ENCODE measurements at places on chromosomes 3 and 15. TPM values are rescaled to one million over a fixed set of nuclear protein-coding genes. Genes with fewer than 3 reads are reported as not detected.

Gene C2CD4B
- not detected for total RNA-seq

GRCh38 chr3:49295489-49296058 is 18.5 kb upstream of the C3orf62 start:
- peak; percentile 49 for DNase-seq

DNA sequence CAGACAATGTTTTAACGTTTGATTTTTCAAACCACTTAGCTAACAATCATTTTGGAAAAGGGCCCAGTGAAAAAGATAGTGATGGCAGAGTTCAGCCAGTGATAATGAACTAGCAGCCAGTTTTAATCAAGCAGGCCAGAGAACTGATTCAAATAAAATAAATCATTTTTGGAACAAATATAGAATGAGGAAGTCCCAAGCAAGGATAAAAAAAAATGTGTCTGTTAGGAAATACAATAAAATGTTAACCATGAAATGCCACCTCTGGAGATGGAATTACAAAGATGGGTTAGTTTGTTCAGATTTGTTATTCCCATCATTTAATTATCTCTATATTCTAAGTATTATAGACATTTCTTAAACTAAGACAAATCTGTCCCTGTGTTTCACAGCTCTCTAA is 1.1 kb downstream of the HERC1 start:
- no peak for DNase-seq

Gene PCBP4
- total RNA-seq: 21.4 TPM

DNA sequence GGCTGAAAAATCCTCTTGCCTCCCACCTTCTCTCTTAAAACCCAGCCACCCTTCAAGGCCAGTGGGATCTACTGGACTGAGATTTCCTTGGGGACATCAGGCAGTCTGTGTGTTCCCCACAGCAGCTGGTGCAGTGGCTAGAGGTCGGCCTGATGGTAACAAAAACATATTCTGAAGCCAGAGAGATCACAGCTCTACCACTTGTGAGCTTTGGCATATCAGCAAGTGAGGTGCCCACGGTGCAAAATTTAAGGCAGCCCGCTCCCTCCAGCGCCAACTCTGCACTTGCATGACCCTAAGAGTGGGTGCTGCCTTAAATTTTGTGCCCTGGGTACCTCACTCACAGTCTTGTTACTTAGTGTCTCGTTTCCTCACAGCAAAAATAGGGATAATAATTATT is 97.2 kb downstream of the MESD start:
- no peak for DNase-seq

DNA sequence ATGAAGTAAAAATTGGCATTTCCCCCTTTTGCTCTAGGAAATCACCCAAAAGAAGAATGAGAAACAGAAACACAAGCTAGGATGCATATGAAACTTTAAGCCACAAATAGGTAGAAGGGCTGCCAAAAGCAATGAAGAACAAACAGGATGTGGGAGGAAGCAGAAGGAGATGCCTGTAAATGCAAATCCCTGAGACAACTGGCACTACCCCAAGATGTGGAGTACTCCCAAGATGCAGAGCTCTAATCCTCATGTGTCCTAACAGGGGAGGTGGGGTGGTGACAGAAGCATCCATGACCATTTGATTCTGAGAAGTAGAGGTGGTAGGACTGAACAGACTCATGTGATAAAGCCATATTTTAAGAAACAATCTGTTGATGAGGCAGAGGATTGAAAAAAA is 31.9 kb upstream of the ZNF280D start:
- DNase-seq: peak; percentile 9

GRCh38 chr3:112348943-112349342 is 16.0 kb downstream of the CD200 start:
- no peak for DNase-seq

Gene HYAL1
- 0.07 TPM for total RNA-seq

DNA sequence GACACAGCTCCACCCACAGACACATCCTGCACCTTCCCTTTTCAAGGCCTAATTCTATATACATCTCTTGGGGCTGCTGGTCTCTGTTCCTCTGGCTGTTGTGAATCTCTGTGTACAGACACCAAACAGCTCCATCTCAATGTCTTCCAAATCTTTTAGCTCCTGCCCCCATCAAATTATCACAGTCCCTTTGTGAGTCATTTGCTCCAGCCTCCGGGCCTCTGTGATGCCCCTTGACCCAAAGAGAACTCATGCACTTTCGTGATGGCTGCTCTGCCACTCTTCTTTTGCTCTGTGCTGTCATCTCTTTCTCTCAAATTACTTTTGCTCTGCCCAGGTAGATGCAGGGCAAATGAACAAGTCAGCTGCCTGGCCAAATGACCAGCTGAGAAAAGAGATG is 369.0 kb upstream of the CDIN1 start:
- DNase-seq: no peak

Gene WDR76
- total RNA-seq: 76.8 TPM

Gene HGD
- 0.10 TPM for total RNA-seq

DNA sequence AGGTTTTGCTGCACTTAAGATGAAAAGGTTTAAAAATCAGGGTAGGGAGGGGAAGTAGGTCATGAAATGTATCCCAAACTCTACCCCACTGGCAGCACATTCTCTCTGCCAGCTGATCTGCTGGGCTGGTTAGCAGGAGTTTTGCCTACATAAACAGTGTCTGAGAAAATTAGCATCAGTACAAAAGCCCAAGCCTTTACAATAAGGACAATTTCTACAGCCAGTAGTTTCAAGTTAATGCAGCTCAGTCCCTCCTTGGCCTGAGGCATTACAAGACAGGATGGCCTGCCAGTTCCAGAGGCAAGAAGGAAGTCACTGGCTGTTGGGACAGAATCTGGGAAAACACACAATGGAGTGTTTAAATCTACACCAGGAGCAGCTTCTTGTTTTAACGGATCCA is 32.8 kb downstream of the NCEH1 start:
- no peak for DNase-seq

GRCh38 chr3:64055076-64055475 is 31.8 kb upstream of the PSMD6 start:
- no peak for DNase-seq

GRCh38 chr3:195551381-195551978 is 8.4 kb upstream of the PPP1R2 start:
- no peak for DNase-seq

GRCh38 chr15:43901495-43901894 is 74.7 kb downstream of the WDR76 start:
- DNase-seq: no peak

Gene CAMKV
- not detected for total RNA-seq

- DNase-seq: no peak
These were observed 1296.3 kb upstream of the CADM2 start for GRCh38 chr3:83662381-83662960.

Gene ST6GAL1
- 145 TPM for total RNA-seq

GRCh38 chr3:170966495-170966894 is 58.1 kb upstream of the EIF5A2 start:
- no peak for DNase-seq
